Ecto neural progenitor cell (in vitro differentiated cells): ENCODE measurements at places on chromosomes 3 and 15.
A peak's percentile ranks its signal among the peaks of the same experiment; 100 is the strongest.

DNA sequence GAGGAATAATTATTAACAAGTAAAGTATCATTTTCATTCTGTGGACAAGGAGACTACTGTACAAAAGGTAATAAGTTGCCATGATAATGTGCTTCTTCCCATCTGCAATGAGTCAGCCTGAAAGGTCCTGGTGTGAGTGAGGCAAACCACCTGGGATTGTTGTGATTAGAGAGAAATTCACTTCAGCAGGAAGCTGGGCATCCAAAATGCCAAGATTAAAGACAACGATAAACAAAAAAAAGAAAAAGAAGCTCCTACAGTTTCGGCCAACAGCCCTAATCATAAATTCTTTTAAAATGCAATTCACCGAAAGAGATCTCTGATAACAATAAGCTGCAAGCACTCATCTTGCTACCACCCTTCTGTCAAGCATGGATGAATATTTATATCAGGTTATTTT, 507.8 kb downstream of the TUSC7 start:
- no peak for DNase-seq

DNA sequence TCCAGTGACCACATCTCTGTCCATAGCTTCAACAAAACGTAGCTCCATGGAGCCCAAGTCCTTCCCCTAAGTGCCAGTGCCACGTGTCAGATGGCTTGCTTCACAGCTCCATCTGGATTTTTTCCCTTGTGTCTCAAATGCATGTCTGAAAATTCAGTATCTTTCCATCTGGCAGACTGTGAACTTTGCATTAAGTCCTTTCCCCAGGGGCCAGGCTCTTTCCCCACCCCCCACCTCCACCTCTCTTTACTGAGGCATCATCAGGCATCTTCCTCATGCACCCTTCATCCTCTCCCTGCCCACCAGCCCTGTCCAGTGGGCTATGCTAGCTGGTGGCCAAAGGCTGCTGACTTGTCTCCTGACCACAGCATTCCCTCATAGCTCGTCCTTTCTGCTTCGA, 53.7 kb downstream of the PDIA5 start:
- DNase-seq: no peak

GRCh38 chr15:55827955-55828354, 85.0 kb upstream of the PRTG start:
- DNase-seq: no peak

- no peak for DNase-seq
Measured at GRCh38 chr3:163056874-163057497, 1560.4 kb downstream of the OTOL1 start.

GRCh38 chr3:107710851-107711250, 188.1 kb downstream of the BBX start:
- DNase-seq: no peak

DNA sequence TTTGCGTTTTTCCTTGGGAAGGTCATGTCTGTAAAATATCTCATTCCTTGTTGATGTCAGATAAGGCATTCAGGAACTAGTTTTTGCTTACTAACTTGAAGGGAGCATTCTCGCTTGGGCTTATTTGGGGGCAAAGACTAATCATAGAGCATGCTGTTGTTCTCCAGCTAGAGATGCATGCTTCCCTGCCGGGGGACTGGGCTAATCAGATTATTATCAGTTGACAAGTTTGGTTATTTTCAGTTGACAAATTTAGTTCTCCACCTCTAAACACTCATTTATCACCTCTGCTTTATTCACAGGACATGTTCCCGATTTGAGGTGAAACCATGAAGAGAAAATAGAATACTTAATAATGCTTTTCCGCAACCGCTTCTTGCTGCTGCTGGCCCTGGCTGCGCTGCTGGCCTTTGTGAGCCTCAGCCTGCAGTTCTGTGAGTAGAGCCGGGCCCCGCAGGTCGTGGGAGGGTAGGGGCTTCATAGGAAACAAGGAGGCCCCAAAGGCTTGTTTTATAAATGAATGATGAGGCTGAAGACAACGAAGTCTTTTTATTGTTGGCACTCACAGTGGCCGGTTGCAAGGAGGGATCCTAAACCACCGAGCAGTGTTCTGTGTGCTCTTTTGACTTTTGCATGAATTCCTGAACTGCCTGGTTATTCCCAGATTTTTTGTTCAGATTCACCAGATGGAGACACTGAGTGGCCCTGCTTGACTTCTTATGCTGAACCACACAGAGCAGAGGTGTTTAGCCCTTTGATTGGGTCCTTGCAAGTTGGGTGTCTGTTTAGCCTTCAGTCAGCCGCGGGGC, 28.4 kb downstream of the PXYLP1 start:
- DNase-seq: no peak

DNA sequence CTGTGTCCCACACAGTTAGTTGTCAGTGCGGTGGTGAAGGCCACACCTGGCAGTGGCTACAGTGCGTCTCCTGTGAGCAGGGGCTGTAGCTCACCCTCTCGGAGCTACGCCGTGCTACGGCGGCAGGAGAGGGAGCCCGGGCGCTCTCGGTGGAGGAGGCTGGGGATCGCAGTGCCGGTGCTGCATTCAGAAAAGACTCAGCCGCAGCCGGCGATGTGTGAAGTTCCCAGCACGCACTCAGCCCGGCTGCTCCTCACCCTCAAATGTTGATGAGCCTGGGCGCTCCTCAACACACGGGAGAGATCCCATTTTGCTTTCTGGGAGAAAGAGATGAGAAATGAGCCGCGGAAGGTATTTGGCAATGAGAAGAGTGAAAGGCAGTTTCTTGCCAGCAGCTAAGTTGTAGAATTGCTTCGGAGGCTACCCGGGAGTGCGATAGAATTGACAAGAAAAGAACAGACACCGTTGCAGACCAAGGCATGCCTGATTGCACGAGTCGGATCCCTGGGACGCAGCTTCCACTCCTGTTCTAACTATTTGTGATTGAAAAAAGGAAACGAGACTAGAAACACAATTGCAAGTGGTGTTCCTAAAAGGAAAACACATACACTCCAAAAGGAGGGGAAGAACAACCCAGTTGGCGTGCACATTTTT, at the start of gene UNC13C:
Gene UNC13C, plus strand, starts transcription at position 189 of the 654 bp plus-strand sequence. CDS start 34,463 bp downstream, outside the sequence.
- DNase-seq: peak; percentile 68

DNA sequence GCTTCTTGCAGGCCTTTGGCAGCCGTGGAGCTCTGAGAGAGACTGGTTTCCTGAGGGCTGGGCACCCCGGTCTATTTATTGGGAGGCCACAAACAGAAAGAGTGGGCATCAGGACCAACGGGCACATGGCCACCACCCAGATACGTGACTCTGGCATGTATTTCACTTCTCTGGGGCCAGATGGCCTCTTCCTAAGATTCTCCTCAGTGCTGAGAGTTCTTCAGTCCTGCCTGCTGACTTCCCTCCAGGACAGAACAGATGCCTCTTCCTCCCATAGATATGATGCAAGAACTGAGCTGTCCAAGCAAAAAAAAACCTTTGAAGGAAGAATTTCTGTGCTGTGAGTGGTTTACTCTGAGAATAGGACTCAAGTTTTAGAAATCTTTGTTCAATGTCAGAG, 107.7 kb downstream of the IGF2BP2 start:
- no peak for DNase-seq

GRCh38 chr3:46318207-46318927, 35.5 kb upstream of the CCR2 start:
- no peak for DNase-seq

GRCh38 chr15:31440754-31441311, 114.2 kb downstream of the KLF13 start:
- no peak for DNase-seq

GRCh38 chr3:124926426-124927101, 8.0 kb downstream of the MUC13 start:
- no peak for DNase-seq

DNA sequence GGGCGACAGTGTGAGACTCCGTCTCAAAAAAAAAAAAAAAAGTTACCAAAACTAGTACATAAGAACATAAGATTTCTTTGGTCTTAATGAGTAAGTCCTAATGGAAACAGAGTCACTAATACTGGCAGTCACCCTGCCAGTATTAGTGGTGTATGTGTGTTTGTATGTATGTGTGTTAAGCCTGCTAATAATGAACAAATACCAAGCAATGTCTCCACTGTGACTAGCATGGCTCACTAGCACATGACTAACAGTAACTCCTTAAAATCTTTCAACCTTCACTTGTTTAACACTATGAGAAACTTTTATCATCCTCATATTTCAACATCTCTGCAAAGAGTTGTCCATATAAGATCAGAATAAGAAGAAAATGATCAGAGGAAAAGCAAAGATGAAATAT, 231.0 kb upstream of the ATP11B start:
- DNase-seq: no peak

DNA sequence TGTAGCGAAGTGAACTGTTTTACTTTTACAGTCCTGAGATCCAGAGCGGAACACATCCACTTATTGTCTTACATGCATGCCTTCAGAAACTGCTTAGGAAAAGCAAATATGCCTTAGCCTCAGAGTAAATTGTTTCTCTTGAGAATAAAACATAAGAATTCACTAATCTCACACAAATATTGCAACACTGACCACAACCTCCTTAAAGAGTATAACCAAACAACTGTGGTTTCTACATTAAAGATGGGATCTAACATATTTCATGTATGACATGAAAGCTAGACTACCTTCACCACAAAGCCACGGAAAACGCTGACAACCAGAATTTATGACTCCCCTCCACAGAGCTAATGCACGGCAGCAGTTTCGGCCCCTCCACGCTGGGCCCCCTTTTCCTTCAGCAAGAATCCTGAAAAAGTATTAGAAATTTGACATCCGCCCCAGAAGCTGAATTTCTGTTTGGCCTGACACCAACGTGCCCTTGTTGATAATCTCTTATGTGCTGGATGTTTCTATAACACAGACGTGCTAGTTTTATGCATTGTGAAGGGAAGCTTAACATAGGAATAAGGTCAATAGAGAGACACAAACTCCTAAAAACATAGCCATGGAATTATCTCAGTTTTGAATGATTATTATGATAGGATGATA, 84.6 kb downstream of the GREM1 start:
- no peak for DNase-seq

DNA sequence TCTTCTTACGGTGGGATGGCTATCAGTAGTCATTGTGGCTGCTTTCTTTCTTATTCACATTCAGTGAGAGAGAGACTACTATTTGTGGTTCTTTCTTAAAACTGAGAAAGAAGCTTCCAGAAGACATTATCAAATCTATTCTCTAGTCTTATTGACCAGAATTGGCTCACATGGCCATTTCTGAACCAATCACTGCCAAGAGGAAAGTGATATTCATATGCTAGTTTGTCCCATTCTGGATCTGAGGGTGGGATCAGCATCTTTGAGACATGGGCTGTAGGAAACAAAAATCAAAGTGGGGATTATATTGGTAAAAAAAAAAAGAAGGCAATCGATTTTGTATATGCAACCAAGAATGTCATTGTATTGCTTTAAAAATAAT, 106.4 kb upstream of the RASGRP1 start:
- DNase-seq: no peak

DNA sequence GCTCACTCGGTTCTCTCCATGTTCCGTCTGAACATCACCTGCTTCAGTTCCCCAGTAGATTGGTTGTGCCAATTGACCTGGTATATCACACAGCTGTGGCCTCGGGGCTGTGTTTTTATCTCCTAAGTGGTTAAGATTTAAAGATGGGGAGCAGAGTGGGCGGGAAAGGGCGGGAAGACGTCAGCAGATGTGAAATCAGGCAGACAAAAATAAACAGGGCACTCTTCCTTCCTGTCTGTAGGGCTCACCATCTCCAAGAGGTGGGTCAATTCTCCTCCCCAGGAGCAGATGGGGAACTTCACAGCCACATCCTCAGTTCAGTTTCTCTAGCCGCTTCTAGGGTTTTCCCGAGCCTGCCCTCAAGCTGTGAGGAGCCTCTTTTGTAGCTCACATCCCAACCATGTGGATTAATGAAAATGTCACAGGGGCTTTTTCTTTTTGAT, 26.8 kb upstream of the LIMD1 start:
- no peak for DNase-seq

GRCh38 chr3:158330870-158331269, 221.0 kb downstream of the RSRC1 start:
- no peak for DNase-seq

GRCh38 chr15:59035201-59035600, 47.7 kb downstream of the RNF111 start:
- no peak for DNase-seq

GRCh38 chr3:195438371-195438770, 4.4 kb downstream of the ACAP2 start:
- DNase-seq: no peak

GRCh38 chr15:63402498-63403253, 21.0 kb upstream of the CA12 start:
- DNase-seq: no peak

- DNase-seq: peak; percentile 99
Measured at GRCh38 chr15:55742927-55743728, at the start of gene PRTG. TSS of gene PRTG (minus strand) at chr15:55743152. CDS start at chr15:55742931, 221 bp downstream.

- DNase-seq: no peak
Measured at GRCh38 chr3:129065720-129066073, 5.1 kb downstream of the GP9 start.

- DNase-seq: no peak
Measured at GRCh38 chr3:179449636-179450035, 1.6 kb downstream of the GNB4 start.

DNA sequence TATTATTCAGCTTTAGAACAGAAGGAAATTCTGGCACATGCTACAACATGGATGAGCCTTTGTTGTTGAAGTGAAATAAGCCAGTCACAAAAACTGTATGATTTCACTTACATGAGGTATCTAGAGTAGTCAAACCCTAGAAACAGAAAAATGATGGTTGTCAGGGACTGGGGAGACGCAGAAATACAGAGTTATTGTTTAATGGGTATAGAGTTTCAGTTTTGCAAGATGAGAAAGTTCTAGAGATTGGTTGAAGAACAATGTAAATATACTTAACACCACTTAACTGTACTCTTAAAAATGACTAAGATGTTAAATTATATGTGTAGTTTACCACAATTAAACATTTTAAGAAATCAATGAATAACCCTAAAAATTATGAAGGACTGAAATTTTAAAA, 15.8 kb downstream of the SPTSSB start:
- no peak for DNase-seq

DNA sequence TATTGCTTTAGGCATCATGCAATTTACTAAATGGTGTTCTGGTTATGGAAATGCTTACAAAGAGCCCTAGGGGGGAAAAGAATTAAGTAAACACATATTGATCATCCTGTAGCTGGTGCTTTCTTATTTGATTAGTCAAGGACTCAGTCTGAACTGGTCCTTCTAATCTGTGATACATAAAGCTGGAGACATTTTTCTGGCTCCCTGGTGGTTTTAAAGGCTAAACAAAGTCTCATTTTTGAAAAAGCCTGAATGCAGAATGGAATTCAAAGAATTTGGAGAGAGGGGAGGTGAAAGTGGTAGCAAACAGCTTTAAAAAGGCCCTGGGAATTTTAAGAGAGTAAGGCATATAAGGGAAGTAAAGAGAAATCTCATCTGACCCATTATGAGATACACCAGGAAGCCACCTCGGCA, 149.7 kb downstream of the RBMS3 start:
- DNase-seq: no peak

DNA sequence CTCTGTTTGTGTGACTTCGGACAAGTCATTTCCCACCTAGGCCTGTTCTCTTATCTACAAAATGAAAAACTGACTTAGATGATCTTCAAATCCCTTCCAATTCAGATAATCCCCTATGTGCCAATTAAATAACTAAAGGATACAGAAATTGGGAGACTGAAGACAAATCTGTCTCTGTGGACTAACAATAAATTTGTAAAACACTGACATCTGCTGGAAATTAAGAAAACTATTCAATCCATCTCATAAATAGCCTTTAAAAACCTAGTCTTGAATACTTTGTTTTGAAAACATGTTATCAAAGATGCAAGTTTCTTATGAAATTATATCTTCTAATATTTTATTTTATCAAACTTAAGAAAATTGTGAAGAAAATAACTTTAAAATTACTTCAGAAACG, 38.3 kb downstream of the MTHFS start:
- no peak for DNase-seq
